ENCODE measurements at places on chromosomes 12 and 14.

GRCh38 chr12:62977418-62977817 lies 42.5 kb upstream of the PPM1H start:
- DNase-seq = no peak

DNA sequence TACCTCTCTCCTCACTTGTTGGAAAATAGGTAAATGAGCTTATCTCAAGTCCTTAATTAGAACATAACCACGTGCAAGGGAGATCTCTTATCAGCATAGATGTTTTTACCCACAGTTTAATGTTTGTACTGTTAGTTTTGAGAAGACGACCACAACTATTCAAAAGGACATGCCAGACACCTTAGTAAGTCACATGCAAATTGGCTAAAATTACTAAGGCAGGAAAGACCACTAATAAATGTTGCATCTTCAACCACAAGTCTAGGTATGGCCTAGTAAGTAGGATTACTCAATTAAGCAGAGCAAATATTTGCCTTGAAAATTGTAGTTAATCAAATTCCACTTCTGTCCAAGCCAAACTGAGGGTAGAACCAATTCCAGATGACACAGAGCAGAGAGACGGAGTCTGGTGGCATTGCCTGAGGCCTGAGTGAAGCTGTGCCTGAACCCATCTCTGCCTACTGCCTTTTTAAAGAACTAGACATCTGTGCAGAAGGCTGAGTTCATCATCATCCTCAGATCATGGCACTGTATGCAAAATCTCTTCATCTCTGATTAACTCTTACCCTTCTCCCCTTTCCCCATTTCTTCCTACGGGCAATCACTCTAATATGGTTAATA lies 29.7 kb upstream of the CHST11 start:
- no peak for DNase-seq

DNA sequence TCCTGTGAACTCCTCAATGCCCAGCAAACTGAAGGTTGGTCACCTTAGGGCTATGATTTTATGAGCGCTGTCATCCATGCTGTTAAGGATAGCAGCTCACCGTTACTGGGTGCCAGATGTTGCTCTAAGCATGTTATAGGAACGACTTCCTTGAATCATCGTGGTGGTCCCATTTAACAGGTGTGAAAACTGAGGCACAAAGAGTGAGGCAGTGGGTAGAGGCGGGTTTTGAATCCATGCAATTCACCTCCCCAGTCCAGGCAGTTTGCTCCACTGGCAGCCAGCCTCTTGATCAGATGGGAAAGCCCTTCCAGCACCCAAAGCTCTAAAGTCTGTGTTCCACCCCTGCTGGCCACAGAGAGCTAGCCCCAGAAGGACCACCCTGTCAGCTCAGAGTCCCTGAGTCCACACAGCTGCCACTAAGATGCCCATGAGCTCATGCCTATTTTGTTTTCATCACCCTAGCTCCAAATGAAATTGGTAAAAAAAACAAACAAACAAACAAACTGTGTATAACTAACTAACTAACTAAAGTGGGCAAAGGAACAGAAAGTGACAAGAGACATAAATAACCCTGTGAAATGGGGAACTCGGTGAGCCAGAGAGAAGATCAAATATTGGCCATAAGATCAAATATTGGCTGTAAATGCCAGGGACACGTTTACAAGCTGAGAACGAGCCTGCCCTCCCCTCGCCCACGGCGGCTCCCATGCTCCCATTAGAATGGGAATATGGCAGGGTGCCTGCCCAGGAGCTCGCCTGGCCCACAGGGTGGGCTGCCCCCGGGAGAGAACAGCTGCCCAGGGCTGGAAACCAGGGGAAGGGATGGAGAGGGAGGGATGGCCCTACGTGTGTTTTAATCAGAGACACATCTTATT lies 72.3 kb upstream of the RFLNA start:
- no peak for DNase-seq

DNA sequence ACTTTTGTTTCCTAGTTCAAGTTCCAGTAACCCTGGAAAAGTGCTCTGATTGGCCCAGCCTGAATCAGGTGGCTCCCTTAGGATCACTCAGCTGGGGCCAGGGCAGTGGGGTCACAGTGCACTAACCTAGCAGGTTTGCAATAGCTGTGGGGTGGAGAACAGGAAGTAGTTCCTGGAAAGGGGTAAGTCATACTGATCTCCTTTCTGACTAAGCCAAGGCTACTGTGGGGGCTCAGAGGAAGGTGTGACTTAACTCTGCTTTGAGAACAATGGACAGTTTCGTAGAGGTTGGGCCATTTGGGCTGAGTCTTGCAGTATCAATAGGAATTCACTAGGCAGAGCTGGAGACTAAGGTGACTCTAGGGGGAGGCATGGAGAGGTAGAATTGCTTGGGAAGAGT lies 89.4 kb downstream of the KIF26A start:
- no peak for DNase-seq

- DNase-seq = no peak
These were observed 139.3 kb upstream of the PRMT8 start for GRCh38 chr12:3351731-3352130.

- DNase-seq = no peak
These were observed 356.6 kb downstream of the FUT8 start for GRCh38 chr14:65769151-65769550.

GRCh38 chr14:64726585-64726890 lies 22.3 kb downstream of the PLEKHG3 start:
- no peak for DNase-seq

- no peak for DNase-seq
These were observed 77.9 kb downstream of the BHLHE41 start for GRCh38 chr12:26046906-26047305.

- DNase-seq = peak; percentile 80
These were observed 318.2 kb downstream of the TMEM117 start for GRCh38 chr12:44154128-44154527.

DNA sequence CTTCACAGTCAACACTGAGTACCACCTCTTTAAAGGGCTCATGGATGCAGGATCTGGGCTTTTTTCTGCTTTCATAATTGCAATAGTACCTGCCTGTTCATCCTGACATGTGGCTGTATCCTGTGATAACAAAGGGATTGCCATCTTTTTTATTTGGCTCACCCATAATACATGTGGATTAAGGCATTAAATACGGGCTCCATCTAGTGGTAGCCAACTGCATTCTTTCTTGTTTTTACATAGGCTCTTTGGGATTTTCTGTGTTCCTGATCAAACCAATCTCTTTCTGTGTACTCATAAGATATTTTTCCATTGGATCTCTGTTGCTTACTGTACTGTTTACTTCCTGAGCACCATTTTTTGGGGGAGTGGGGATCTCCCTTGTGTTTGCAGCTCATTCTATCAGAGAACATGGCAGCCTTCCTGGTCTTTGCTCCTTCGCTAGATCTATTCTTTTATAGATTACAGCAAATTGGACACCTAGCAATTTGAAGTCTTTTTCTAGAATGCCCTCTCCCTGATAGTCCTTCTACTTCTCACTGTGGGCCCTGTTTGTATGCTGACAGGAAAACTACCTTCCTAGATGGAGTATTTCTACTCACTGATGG lies 723.4 kb upstream of the MDGA2 start:
- DNase-seq = peak; percentile 5

DNA sequence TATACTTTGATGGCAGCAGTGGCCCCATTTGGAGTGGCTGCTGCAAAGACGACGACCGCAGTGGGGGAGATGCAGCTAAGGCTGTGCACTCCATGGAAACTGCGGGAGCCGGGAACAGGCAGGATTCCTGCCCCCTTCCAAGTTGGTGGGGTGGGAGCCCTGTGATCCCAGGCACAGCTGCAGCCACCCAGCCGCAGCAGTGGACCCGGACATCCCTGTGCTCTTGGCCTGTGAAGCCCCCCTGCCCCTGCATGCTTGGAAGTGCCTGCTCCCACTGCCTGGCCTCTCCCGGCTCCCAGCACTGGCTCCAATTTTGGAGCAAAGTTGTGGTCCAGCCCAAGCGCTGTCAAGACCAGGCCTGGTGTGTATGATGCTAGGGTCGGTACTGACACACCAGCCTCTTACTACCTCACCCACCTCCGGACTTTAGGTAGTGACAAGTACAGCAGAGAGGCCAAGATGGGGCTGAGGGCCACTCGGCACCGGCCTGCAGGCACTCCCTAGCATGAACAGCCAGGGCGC lies 502.8 kb upstream of the RPL10L start:
- DNase-seq = no peak

DNA sequence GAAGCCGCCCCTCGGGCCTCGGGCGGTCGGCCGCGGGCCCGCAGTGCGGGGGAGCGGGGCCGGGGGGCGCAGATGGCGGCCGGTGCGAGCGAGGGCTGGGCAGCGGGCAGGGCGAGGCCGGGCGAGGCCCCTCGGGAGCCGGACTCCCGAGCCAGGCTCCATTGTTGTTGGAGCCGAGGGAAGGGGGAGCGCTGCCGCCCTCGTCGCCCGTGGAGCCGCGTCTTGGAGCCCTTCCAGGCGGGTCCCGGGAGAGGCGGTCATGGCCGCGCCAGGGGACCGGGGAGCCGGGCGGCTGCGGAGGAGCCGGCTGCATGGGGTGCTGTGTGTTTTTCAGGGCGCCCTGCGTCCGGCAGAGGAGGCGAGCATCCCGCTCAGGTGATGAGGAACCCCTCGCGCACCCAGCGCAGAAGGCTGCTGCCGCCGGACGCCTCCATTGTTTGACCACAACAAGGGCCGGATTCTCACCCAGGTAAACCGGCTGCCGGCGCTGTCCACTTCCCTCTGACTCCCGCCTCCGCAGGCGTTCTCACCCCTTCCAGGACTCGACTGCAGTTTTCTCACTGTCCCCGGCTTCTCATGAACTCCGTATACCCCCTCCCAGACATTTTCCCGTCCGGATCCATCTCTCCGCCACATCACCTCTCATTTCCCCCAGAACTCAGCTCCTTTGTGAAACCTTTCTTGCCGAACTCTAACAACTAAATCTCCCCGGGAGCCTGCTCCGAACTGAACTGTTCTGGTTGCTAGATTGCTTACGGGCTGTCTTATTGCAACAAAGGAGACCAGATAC lies 732 bp downstream of the ZNF664 start:
- DNase-seq = no peak

DNA sequence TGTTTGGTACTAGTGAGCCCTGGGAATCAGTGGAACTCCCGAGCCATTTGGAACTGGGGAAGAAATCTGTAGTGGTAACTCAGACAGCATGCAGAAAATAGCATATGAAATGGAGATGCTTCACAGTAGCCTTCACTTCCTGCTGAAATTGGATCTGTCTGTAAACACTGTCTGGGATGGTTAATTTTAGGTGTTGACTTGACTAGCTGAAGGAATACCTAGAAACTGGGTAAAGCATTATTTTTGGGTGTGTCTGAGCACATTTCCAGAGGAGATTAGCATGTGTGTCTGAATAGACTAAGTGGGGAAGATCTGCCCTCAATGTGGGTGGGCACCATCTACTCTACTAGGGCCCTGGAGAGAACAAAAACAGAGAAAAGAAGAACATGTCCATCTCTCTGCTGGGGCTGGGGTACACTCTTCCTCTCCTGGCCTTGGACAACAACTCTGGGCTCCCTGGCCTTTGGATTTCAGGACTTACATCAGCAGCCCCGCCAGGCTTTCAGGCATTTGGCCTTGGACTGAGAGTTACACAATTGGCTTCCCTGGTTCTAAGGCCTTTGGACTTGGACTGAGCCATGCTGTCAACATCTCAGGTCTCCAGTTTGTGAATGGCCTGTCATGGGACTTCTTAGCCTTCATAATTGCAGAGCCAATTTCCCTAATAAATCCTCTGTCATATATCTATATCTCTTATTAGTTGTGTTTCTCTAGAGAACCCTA lies 14.0 kb upstream of the CRADD start:
- DNase-seq = no peak

DNA sequence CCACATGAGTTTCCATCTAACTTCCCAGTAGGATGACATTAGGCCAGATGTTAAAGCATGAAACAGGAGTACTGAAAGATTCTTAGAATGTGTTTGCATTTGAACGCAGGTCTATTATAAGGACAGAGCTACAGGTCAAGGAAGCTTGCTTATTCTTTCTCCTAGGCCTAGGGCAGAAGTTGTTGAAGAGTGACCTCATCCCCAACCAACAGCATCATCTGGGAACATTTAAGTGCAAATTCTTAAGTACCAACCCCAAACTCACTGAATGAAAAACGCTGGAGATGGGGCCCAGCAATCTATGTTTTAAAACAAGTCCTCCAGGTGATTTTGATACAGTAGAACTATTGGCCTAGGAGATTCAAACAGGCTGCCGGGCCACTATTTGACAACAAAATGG lies 52.4 kb downstream of the PAPLN start:
- DNase-seq = no peak

- DNase-seq = no peak
These were observed 325.5 kb upstream of the RTL1 start for GRCh38 chr14:101228949-101229541.

- no peak for DNase-seq
These were observed 8.3 kb upstream of the GOLGA5 start for GRCh38 chr14:92785667-92786426.

GRCh38 chr12:13661005-13661887 lies 320.2 kb downstream of the GRIN2B start:
- DNase-seq = peak; percentile 45

DNA sequence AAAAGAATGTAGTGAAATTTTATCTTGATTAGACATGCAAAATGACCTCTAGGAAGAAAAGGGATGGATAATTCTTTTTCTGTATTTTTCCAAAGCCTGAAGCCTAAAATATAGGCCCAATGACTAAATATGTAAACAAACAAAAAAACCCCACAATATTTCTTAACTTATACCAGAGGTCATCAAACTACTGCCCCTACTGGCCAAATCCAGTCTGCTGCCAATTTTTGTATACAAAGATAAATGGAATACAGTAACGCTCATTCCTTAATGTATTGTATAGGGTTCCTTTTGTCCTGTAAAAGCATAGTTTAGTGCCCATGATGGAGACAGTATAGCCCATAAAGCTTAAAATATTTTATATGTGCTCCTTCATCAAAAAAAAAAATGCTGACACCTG lies 145.7 kb upstream of the ALG10 start:
- no peak for DNase-seq

DNA sequence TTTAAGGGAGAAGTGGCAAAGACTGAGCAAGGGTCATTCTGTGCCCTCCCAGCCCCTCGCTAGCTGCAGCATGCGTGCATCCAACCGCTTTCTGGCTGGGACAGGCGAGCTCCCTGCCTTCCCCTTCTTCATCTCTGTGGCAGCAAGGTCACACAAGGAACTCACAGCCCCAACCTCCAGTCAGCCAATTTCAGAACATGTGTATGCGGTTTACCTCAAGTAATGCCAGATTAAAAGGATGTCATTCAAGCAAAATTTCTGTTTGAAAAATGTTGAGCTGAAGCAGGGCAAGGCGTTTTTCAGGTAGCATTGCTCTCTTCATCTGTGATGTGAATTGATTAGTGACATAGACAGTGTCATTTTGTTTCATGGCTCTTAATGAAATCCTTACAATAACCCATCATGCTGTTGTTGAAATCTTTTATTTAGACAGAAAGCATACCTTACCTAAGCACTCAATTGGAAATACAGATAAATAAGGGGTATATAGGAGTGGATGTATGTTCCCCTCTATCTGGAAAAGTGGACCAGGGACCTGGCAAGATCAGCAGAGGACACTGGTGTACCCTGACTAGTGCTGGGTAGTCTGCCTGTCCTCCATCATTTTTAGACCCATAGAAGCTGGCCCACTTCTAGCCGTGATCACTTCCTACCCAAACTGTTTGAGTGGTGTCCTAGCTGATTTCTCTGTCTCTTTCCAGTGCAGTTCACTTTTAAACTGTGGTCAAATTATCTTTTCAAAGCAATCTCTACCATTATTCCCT lies 82.8 kb upstream of the NEDD1 start:
- DNase-seq = no peak

Measured in right lung (tissue), 10 donors.